Hematopoietic multipotent progenitor cell (in vitro differentiated cells): ENCODE measurements at places on chromosomes 16 and 17.

DNA sequence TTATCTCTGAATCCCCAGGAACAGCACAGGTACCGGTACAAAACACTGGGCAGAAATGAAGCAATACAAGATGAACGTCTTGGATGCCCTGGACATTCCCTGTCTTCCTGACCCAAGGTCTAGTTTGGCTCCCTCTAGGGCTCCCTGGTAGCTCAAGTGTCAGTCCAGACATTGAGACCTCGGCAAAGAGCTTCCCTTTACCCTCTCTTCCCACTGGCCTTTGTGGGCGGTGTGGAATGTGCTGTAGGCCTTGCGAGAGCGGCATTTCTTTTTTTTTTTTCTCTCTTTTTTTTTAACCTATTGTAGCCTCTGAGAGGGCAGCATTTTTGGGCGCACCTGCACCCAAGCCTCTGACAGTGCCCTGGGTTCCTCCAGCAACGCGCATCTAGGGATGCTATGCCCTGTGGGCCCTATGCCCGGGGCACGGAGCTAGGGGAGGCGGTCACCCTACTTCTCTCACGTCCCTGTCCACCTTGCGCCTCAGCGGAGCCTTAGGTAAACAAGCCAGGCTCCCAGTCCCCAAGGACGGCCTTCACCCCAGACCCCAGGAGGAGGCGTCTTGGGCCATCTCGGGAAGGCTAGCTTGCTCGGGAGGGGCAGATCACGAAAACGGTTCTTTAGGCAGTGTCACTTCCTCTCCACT lies 1.2 kb upstream of the NFATC3 start:
- no peak for DNase-seq

- no peak for DNase-seq
Observed at GRCh38 chr16:88662222-88662842, 559 bp downstream of the MVD start.

- DNase-seq: no peak
Observed at GRCh38 chr17:45650561-45650960, 133.6 kb upstream of the CRHR1 start.

DNA sequence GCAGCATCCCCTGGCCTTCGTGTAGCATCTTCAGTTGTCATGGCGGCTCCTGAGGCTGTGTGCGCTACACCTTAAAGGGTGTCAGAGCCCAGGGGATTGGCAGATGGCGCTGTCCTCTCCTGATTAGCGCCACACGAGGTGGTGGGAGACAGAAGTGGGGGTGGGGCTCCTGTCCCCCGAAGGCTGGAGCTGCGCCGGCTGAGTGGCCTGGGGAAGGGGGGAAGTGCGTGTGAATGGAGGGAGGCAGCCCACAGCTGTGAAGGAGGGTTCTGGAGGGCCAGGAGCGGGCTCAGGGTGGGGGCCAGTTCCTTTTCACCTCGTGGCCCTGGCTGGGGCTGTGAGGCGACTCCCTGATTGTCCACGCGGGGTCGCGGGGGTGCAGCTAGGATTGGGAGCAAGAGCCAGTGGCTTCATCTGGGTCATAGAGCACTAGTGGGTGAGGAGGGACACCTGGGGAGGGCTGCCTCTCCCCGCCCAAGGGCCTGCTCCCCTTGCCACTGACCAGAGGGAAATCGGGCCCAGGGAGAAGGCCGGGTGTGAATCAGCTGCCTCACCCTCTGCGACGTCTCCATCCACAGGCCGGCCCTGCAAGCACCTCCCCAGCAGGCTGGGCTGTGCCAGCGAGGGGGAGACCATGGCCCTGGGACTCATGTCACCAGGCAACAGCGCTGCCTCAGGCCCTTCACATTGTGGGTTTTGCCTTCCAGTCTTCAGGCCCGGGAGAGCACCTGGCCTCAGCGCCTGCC lies 14.1 kb downstream of the BAHCC1 start:
- peak; percentile 85 for DNase-seq

DNA sequence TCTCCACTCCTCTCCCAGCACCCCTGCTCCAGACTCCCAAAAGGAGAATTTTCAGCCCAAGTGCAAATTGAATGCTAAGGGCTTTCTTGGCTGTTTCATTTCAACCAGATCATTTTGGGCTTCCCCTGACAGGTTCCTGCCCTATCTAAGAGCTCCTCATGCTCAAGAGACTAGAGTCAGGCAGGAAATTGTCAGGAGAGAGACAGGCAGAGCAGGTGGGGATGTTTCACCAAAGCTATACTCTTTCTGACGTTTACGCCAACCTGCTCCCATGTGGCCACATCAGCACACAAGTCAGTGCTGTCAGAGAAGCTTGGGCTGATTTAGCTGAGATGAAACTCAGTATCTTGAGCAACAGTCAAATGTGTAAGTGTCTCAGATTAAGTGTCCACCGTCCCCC lies 31.4 kb downstream of the HIC1 start:
- DNase-seq: no peak

GRCh38 chr16:85420501-85421337 lies 192.4 kb upstream of the GSE1 start:
- DNase-seq: peak; percentile 70

DNA sequence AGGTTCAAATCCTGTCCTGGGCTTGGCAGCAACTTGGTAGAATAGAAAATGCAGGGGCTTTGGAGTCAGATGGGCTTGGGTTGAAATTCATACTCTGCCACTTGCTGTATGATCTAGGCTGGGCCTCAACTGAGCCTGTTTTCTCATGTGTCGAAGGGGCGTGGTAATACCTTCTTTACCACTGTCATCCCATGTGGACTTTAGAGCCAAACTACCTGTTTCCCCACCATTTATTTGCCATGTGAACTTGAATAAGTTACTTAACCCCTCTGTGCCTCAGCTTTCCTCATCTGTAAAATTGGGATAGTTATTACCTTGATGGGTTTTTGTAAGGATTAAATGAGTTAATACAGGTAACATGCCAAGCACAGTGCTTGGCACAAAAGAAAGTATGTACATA lies 106.0 kb downstream of the COPRS start:
- no peak for DNase-seq

- DNase-seq: no peak
Observed at GRCh38 chr17:56351675-56352074, 198.4 kb downstream of the ANKFN1 start.

DNA sequence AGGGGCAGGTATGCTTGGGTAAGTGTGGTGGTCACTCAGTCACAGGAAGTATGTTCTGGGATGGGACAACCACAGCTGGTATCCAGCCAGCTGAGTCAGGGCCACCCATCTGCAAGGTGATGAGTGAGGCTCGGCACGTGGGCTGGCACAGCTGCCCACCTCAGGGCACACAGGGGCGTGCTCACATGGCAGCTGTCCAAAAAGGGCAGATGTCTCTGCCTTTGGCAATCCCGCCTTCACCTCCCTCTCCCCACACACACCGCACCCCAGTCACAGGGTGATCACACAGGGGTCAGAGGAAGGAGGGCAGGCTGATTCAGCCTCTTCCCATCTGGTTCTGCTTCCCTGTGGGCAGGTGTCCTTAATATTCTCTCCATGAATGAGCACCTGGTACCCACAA lies 85.9 kb upstream of the TOB1 start:
- no peak for DNase-seq

- no peak for DNase-seq
Observed at GRCh38 chr17:65797809-65798208, 236.4 kb upstream of the AXIN2 start.

DNA sequence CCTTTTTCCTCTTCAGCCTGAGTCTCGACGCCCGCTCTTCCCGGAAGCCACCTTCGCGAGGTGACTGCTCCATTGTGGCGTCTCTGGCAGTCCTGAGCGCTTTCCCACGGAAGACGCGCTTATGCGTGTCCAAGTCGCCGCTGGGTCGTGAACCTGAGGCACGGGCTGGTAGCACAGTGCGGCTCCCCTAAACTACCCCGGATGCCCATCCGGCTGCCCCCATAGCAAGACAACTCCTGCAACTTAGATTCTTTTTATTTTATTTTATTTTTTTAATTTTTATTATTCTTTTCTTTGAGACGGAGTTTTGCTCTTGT lies 2.1 kb upstream of the ESRP2 start:
- no peak for DNase-seq

- no peak for DNase-seq
Observed at GRCh38 chr16:89971495-89972243, 23.1 kb downstream of the DEF8 start.

- DNase-seq: no peak
Observed at GRCh38 chr17:38361694-38362465, 10.2 kb downstream of the SOCS7 start.

- DNase-seq: no peak
Observed at GRCh38 chr17:66675991-66676371, 158.9 kb upstream of the CACNG5 start.

GRCh38 chr17:76542566-76542971 lies 2.7 kb downstream of the PRCD start:
- no peak for DNase-seq

DNA sequence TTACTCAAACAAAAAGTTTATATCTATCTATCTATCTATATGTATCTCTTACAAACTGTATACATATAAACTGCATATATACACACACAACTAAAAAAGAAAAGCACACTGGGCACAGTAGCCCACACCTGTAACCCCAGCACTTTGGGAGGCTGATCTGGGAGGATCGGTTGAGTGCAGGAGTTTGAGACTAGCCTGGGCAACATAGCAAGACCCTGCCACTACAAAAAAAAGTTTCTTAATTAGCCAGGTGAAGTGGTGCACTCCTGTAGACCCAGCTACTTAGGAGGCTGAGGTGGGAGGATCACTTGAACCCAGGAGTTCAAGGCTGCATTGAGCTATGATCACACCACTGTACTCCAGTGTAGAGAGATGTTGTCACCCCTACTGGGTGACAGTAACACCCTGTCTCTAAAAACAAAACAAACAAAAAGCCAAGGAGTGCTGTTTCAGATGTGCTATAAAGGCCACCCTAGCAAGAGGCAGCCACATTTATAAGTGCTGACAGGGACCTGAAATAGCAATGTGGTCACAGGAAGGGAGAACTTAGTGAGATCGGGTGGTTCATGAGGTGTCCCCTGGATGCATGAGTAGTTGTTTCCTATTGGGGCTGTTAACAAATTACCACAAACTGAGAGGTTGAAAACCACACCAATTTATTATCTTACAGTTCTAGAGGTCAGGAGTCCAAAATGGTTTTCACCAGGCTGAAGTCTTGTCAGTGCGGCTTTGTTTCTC lies 4.8 kb downstream of the CD2BP2 start:
- DNase-seq: no peak

DNA sequence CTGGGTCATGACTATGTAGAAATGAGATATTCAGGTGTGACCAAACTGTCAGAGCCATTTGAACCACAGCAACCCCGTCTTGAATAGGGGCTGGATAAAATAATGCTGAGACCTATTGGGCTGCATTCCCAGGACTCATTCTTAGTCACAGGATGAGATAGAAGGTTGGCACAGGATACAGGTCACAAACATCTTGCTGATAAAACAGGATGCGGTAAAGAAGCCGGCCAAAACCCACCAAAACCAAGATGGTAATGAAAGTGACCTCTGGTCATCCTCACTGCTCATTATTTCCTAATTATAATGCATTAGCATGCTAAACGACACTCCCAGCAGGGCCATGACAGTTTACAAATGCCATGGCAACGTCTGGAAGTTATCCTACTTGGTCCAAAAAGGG lies 545.5 kb downstream of the TMEM114 start:
- DNase-seq: no peak

DNA sequence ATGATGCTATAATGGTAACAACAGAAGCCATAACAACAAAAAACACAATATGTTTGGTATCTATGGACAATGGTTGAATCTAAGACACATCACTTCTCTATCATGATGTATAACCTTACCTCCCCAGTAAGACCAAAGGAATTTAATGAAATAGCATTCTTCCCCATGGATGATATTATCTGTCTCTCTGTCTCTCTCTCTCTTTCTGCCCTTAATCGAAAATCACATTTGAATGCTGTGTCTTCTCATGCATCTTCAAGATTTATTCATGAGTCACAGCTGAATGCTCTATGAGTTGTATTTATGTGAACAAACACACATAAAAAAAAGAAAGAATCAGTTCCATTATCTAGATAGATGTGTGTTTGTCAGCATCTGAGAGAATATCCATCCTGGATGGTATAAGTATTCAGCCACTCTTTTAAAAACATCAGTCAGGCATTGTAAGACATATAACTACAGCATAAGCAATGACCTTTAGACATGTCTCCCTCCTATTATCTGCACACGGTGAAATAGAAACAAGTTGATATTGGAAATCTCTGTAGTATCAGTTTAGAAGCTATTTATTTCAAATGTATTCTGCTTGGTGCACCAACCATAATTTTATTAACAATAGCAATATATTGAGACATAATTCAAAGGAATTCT lies 433.3 kb downstream of the TOX3 start:
- no peak for DNase-seq

GRCh38 chr16:73015612-73016487 lies 32.1 kb downstream of the ZFHX3 start:
- DNase-seq: no peak

GRCh38 chr17:72068643-72069042 lies 52.2 kb upstream of the SOX9 start:
- no peak for DNase-seq

DNA sequence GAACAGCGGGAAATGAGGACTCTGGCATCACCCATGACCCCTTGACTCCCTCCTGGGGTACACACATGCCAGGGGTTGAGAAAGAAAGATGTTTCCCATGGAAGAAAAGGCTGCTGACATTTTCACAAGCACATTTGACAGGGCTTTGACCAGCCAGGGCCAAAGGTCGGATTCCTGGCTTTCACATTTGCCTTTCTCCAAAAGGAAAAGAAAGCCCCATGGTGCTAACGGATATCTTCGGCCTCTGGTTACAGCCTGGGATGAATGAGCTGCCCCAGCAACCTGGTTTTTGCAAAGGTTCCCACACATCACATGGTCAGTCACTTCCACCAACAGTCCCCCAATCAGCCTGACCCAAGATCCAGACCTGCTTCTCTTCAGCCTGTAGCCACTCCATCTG lies 478.2 kb upstream of the CDH11 start:
- DNase-seq: no peak

GRCh38 chr17:16905593-16906191 lies 66.2 kb downstream of the TNFRSF13B start:
- DNase-seq: no peak

DNA sequence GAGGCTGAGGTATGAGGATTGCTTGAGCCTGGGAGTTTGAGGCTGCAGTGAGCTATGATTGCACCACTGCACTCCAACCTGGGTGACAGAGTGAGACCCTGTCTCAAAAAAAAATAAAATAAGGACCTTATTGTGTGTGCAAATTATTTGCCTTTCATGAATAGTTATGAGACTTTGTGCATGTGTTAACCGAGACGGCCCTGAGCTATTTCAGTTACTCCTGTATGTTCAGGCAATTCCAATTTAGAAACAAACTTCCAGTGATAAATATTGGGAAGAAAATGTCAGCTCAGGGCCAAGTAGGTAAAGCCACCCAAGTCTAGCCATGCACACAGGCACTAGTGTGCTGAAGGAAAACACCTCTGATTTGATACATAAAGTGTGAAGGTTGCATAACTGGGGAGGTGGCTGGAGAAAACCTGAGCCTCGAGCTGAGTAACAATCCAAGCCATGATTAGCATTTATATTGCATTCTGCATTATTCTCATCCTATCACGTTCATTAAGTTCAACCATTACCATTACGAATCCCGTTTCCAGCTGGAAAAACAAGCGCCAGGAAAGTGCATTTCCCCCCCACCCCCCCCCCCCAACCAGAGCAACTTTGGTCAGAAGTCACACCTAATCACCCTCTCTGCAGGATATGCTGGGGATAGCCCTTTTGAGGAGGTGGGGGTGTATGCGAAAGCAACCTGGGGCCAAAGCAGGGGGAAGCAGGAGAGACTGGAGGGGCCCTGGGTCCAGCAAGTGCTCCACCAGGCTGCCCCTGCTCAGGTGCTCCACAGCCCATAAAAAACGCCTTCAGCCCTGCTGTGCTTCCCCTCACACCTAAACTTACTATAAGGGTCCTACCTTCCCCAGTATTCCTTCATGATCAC lies 18.6 kb upstream of the ENDOV start:
- no peak for DNase-seq
